Foreskin keratinocyte (primary cell): ENCODE measurements at places on chromosomes 2 and 18.

DNA sequence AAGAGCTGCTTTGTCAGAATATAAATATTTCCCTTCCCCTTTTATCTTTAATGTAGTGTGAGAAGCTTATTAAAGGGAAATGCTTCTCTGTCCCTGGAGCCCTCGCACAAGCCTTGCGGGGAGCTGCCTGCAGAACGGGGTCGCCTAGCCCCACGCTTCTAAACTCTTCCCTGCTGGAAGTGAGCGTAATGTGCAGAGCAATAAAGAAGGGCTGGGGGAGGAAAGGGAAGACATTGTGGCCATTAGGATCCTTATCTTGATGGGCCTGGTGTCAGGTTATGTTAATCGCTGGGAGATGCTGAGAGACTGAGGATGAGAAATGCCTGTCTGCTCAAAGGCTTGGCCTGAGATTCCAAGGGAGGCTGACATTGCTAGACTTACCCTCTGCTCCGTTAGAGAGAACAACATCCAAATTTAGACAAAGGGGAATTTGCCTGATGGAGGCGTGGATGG, 18.9 kb upstream of the FZD7 start:
- no peak for DNase-seq

- DNase-seq = peak; percentile 6
Observed at GRCh38 chr2:197677483-197677882, 2.1 kb upstream of the RFTN2 start.

DNA sequence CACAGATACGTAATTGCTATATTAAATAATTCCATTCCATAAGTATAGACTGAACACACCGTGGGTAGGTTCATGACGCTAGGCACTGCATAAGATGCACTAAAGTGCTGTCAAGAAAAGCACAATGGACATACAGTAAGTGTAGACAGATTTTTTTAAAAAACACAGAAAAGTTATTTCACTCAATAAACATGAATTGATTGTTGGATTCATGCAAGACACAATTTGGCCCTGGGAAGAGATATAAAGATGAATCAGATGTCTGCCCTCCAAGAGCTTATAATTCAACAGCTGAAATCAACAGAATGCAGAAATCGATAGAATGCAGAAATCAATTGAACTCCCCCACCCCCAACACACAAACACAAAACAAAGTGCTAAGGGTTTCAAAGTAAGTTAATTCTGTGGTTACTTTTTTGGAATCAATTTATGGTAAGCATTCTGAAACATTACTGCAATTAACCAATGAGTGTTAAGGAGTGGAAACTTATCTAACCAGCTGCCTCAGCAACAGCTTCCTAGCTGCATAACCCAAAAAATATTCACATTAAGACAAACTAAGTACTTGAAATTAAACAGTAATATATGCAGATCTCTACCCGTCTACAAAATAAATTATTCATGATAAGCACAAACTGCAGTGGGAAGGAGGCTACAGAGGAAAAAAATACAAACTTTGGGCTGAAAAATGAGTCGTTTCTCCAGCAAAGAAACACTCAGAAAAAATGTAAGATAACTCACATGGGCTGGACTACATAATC, 1.6 kb downstream of the NBAS start:
- no peak for DNase-seq

DNA sequence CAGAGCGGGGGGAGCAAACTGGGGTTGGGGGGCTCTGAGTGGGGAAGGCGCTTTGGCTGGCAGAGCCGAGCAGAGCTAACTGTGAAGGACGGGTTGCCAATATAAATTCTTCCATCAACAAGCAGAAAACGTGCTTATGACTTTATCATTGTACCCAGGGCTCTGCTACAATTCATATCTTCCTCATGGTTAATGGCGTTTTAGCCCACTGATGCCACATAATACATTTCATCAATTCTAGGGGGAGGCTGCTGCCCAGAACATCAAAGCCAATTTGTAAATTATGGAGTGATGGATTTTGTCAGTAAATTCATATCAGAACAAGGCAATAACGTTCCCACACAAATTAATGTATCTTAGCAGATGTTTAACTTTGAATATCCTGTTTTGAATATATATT, 175.5 kb upstream of the RAB12 start:
- no peak for DNase-seq

GRCh38 chr2:96408616-96409015, 73.0 kb downstream of the NCAPH start:
- no peak for DNase-seq

DNA sequence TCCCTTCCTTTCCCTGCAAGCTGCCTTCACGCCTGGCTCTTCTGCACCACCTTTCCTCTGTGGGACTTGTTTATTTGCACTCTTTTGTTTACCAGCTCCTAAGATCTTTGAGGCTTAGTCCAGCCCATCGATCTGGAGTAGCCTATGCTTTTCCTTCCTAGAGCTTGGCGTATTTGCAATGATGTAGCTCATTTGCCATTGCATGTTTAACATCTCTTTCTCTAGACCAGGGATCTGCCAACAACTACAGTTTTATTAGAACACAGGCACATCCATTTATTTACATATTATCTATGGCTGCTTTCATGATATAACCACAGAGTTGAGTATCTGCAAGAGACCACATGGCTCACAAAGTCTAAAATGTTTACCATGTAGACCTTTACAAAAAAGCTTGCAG, 150.4 kb downstream of the RAPGEF4 start:
- DNase-seq = no peak

DNA sequence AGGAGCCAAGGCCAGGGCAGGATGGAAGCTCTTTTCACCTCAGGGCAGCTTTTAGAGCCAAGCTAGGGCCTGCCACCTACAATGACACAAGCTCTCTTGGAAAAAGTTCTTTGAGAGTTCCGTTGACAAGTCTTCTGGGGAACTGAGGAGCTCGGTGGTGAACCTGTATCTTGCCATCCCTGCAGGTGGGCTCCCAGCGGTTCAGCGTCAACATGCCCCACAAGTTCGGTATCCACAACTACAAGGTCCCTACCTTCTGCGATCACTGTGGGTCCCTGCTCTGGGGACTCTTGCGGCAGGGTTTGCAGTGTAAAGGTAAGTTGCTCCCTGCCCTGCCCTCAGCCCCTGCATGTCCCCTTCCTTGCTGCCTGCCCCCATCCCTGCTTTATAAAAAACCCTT, 312.8 kb upstream of the EPAS1 start:
- DNase-seq = no peak

GRCh38 chr2:101900375-101900774, 91.4 kb upstream of the IL1R2 start:
- DNase-seq = peak; percentile 82

- no peak for DNase-seq
Observed at GRCh38 chr2:121695171-121695451, 41.6 kb downstream of the NIFK start.

DNA sequence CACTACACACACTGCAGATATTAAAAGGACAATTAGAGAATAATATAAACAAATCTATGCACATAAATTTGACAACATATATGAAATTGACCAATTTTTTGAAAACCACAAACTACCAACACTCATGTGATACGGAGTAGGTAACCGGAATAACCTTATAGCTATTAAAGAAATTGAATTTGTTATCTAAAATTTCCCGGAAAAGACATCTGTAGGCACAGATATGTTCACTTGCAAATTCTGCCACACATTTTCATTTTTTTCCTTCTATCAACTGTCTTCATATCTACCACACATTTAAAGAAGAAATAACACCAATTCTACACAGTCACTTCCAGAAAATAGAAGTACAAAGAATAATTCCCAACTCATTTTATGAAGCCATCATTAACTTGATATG, 22.4 kb downstream of the NLRC4 start:
- DNase-seq = no peak

- DNase-seq = no peak
Observed at GRCh38 chr2:33059471-33060156, 112.9 kb downstream of the LTBP1 start.

DNA sequence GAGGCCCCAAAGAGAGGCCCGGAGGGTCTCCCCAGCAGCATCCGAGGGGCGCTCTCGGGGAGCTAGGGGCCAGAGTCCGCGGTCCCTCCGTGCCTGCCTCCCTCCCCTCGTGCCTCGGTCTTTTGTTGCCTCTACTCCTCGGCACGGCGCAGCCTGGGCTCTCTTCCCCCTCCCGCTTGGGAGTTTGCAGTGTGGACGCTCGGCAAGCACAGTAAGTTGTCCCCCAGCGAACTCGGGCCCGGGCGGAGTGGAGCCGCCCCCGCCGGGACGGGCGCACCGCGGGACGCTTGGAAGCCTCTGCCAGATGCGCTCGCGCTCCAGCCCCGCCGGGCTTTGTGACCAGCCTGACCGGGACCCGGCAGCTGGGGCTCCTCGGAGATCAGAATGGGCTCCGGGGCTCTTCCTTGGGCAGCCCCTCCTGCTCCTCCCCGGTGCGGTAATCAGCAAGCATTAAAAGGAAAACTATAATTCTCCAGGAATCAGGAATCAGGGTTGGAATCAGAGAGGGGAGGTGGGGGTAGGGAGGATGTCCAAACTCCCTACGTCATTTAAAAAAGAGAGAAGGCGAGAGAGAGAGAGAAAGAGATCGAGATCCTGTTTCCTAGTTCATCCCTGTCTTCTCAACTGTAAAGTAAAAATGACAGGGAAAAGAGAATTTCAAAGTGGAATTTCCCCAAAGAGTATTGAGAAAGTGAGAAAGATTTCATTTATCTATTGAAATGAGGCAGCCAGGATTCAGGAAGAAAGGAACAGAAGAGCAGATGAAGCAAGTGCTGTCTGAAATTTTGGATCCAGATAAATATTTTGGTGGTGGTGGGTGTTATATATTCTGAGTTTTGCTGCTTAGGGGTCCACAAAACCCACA, 786 bp upstream of the TMEM200C start:
- no peak for DNase-seq

GRCh38 chr2:163182764-163183354, 344.3 kb upstream of the KCNH7 start:
- no peak for DNase-seq

GRCh38 chr2:219010162-219010756, 17.0 kb upstream of the CRYBA2 start:
- DNase-seq = no peak

DNA sequence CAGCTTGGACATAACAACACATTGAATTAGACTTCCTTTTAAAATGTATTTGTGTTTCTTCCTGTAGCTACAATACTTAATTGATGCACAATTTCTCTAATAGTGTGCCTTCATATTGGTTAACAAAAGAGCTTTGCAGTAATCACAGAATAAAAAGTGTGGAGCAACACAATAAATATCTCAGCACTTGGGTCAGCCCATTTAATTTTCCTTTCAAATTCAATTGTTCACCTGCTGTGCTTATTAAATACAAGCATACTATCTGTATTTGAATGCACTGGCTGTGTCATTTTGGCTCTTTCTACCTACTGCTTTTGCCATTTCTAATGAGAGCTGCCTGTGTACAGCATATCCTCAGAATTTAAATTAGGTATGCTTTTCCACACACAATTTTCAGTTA, 1641.3 kb upstream of the SLC39A10 start:
- DNase-seq = no peak

DNA sequence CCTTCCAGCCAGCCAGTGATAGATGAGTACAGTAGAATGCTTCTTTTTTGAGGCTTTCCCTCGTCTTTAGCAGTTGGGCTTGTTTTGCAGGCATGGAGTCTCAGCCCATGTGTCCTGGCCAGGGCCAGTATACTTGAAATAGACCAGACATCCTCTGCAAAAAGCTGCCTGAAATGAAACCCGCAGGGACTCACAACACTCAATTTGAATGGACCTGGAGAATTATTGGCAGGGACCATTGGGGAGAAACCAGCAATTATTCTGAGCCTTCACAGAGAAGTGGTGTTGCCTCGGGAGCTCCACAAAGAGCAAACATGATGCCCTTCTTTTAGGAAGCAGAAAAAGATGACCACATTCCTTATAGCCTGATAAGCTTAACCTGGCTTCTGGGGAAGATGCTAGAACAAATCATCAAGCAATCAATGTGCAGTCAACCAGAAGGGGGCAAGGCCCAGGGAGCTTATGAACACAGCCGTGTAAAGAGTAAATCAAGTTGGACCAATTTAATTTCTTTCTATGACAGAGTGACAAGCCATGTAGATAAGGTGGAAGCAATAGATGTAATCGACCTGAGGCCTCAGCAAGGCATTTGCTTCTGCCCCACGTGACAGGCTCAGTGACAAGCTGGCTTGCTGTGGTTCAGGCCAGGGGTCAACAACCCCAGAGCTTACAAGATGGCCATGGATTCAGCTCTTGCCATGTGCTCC, 42.1 kb downstream of the BOD1L2 start:
- no peak for DNase-seq

DNA sequence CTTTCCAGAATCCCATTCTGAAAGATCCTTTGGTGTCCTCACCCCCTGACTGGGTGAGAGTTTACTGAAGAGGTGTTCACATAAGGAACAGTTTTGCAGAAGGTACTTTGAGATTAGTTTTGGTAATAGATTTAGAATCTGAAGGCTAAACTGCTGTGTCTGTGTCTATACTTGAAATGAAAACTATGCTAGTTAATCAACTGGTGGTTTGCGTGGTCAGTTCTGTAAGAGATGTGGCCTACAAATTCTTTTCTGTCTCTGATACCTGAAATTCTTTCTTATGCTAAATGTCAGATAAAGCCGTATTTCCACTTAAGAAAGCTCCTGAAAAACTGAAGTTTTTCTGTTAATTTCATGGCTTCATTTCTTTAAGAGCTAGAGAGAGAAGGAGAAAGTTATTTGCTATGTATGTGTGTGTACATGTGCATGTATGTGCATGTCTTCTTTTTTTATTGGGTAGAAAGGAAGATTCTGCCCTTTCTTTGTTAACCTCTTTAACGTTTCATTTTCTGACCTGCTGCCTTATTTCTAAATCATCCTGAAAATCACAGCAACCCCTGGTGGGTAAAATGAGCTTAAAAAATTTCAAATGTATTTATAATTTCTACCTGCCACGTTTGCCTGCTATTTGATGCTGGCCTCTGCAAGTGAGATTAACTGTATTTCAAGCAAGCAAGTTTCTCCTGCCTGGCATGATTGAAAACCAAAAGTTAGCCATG, 552.0 kb upstream of the NRP2 start:
- DNase-seq = no peak

GRCh38 chr18:77035380-77036187, 97.0 kb downstream of the MBP start:
- DNase-seq = no peak

GRCh38 chr2:71612581-71613402, 159.4 kb downstream of the DYSF start:
- no peak for DNase-seq

- no peak for DNase-seq
Observed at GRCh38 chr2:161090411-161090810, 69.8 kb upstream of the TANK start.

DNA sequence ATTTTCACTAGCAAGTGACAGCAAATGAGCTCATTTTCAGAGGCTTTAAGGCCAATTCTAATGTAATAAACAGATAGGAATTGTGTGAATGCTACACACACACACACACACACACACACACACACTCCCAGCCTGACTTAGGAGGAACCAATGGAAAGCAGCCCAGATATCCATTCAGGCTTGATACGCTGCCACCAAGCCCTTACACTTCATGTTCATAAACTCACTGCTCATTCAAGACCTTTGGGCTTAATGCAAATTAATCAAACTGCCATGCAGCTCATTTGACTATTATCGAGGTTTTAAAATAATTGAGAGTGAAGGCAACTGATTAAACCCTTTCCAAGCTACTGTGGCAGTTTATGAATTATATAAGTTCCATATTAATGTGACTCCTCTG, 298.9 kb upstream of the NCKAP5 start:
- DNase-seq = no peak
